GM18507 (cell line): ENCODE measurements at places on chromosomes 2 and 18.

GRCh38 chr2:230878599-230879188, 14.0 kb downstream of the ITM2C start:
- DNase-seq = no peak

DNA sequence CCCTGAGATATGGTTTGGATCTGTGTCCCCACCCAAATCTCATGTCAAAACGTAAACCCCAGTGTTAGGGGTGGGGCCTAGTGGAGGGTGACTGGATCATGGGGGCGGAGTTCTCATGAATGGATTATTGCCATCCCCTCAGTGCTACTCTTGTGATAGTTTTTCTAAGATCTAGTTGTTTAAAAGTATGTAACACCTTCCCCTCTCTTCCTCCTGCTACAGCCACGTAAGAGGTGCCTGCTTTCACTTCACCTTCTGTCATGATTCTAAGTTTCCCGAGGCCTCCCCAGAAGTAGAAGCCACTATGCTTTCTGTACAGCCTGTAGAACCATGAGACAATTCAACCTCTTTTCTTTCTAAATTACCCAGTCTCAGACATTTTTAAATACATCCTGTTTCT, 16.9 kb downstream of the PUM2 start:
- DNase-seq = no peak

DNA sequence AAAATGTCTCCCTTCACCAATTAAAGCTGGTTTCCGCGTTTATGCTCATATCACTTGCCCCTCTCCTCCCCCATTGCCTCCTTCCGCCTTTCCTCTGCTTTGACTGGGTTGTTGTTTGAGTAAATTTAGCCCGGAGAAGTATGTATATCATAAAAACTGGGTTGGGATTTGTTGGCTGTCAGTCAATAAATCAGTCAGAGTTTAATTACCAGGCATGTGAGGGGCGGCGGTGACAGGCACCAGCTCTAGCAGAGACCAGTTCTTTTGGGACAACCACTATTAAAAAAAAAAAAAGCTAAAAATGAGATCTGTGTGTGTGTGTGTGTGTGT, 382.4 kb upstream of the SMIM21 start:
- DNase-seq = no peak

- no peak for DNase-seq
Observed at GRCh38 chr2:49351560-49351959, 197.2 kb upstream of the FSHR start.

- DNase-seq = no peak
Observed at GRCh38 chr18:10350661-10351060, 103.8 kb upstream of the APCDD1 start.

DNA sequence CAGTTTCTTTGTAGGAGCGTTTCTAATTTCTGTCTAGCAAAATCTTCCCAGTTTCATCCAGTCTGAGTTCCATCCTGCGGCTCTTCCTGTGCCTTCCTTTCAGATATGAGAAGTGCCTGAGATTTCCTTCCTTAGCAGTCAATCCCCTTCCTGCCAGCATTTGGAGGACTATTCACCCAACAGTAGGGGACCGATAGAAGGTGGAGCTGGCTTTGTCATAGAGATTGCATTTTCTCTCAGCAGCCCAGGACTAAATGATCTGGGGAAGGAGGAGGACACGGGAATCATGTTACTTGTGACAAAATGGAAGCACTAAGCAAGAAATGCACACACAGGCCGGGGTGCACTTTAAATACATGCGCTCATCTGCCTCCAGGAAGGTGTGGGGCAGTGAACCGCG, 5.6 kb upstream of the SMIM21 start:
- DNase-seq = no peak

DNA sequence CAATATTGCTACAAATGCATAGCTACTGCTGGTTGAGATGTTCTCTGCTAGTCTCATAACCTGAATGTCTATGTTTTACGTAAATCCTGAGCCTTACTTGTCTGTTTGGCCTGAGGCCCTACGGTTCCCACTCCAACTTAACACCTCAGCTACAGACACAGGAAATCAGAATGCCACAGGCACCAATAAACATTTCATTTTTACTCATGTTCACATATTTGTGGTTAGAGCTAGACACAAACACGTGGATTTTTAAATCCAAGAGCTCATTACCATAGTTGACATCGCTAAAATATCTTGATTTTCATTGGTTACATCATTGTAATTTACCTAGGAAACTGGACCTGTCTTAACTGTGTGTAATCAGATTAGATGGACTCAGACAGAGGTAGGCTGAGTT, 263.8 kb upstream of the CDH19 start:
- no peak for DNase-seq

GRCh38 chr2:98245491-98245890, 100.8 kb upstream of the CNGA3 start:
- no peak for DNase-seq

GRCh38 chr2:102703748-102704147, 58.1 kb upstream of the TMEM182 start:
- no peak for DNase-seq

DNA sequence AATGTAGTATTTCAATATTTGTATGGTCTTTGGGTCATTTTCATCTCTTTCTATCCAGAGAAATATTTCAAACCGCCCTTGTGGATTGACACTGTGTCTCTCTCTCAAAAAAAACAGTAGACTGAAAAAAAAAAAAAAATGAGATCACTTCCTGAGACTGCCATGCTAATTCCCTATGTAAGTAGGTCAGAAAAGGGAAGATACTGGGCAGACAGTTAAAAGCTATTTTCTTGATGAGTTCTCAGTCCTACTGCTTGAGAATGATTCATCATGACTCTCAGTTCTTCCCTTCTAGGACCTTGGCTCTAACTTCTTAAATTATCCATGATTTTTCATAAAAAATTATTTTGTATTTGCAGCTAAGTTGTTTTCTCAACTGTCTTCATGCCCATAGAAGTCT, 672.3 kb upstream of the REG3G start:
- DNase-seq = no peak

- no peak for DNase-seq
Observed at GRCh38 chr2:206256706-206257205, 17.7 kb upstream of the ZDBF2 start.

- DNase-seq = no peak
Observed at GRCh38 chr18:68893354-68893753, 95.5 kb downstream of the CCDC102B start.

- no peak for DNase-seq
Observed at GRCh38 chr2:74278694-74279093, 64.5 kb downstream of the SLC4A5 start.

DNA sequence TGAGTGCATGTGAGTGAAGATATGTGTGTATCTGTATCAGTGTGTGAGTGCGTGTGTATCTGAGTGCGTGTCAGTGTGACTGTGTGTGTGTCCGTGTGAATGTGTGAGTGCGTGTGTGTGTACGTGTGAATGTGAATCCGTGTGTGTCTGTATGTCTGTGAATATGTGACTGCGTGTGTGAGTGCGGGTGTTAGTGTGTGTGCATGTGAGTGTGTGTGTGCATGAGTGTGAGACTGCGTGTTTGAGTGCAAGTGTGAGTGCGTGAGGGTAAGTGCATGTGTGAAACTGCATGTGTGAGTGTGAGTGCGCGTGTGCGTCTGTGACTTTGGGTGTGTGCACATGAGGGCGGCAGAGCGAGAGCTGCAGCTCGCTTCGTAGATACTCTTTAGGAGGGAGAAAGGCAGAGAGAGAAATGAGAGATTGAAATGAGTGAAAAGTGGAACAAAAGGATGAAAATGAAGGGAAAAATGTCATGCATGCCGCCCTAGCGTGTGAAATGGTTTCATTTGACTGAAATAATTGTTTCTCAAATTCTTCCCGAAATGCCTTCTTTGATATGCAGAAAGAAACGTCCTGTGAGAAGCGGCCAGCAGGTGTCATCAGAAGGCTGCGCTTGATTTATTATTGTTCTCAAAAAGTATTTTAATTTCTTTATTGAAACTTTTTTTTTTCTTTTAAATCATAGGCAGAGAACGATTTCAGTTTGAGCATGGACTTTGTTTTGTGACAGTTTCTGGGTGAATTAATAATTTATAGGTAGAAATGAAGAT, 25.6 kb downstream of the ZNF407 start:
- DNase-seq = no peak

- no peak for DNase-seq
Observed at GRCh38 chr18:2655954-2656236, 369 bp downstream of the SMCHD1 start.

DNA sequence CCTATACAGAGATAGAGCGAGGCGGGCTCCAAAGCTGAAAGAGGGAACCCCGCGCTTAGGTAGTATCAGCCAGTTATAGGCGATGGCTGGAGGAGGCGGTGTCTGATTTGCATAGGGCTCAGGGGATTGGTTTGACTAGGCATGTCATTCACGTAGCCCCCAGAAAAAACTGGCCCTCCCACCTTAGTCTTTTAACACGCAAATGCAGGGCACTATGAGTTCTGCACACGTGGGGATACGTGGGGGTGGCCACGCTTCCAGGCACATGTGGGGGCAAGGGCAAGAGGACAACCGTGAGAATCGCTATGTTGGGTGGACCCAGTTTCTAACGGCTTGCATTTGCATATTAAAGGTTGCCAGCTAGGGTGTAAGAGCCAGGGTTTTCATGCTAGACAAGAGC, 56.7 kb upstream of the MSTN start:
- no peak for DNase-seq

- DNase-seq = no peak
Observed at GRCh38 chr2:218892693-218893348, 12.2 kb downstream of the WNT10A start.

DNA sequence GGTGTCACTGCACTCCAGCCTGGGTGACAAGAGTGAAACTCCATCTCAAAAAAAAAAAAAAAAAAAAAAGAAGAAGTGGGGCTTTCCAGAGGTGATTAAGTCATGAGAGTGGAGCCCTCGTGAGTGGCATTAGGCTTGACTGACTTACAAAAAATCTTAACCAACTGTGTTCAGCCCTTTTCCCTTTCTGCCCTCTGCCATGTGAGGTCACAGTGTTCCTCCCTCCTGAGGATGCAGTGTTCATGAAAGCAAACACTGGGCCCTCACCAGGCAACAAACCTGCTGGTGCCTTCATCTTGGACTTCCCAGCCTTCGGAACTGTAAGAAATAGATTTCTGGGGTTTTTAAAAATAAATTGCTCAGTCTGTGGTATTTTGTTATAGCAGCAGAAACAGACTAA, 37.0 kb upstream of the METTL21A start:
- DNase-seq = peak; percentile 15

DNA sequence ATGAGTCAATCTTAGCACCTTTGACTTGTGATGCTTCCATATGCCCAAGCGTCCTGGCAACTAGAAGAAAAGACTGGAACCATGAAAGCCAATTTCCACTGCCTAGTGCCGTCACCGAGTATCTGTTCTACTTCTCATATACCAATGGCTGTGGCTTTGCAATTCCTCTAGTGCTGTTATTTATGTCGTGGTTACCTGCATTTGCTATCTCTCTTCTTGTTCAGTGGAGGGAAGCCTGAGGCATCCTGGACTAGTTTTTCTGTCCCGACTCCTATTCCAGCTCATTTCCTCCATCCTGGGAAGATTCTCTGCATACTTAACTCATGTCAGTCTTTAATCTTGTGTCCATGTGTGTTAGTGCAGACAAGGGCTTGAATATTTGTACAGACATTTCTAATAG, 117.9 kb downstream of the FEZ2 start:
- no peak for DNase-seq

DNA sequence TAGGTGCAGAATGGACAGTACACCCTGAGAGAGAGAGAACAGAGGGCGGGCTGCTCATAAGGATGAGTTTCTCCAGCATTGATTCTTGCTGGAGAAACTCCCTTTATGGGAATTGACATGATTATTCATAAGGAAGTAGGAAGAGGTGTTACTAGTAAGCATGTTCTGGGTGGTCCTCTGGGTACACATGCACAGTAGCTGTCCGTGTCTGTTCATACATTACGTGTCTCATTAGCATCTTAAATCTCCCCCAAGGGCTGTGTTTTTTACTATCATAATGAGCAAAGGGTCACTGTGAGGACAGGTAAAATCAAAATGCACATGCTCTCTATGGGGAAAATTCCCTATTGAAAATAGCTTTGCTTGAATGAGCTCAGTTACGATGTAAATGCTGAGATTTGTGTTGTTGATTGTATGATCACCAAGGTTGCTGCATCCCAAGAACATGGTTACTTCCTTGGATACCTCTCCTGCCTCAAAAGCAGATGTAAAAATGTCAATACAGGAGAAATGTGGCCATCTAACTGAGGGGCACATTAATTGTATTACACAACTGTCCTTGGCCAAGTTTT, 238.9 kb downstream of the CDH20 start:
- DNase-seq = no peak

DNA sequence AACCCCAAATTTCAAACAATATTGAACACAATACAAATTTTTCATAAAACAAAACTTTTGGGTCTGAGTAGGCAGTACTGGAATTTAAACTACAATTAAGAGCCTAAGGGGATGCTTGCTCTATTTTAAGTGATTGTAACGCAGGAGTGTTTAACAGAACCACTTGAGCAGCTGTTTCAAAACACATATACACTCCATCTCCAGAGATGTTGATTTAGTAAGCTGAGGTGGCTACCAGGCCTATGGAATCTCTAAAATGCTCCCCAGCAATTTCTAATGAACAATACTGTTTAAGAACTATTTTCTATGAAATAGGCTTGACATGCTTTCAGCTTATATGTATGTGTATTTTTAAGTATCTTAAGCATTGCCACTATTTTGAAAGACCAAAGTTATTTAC, 58.5 kb downstream of the SP3 start:
- DNase-seq = no peak

DNA sequence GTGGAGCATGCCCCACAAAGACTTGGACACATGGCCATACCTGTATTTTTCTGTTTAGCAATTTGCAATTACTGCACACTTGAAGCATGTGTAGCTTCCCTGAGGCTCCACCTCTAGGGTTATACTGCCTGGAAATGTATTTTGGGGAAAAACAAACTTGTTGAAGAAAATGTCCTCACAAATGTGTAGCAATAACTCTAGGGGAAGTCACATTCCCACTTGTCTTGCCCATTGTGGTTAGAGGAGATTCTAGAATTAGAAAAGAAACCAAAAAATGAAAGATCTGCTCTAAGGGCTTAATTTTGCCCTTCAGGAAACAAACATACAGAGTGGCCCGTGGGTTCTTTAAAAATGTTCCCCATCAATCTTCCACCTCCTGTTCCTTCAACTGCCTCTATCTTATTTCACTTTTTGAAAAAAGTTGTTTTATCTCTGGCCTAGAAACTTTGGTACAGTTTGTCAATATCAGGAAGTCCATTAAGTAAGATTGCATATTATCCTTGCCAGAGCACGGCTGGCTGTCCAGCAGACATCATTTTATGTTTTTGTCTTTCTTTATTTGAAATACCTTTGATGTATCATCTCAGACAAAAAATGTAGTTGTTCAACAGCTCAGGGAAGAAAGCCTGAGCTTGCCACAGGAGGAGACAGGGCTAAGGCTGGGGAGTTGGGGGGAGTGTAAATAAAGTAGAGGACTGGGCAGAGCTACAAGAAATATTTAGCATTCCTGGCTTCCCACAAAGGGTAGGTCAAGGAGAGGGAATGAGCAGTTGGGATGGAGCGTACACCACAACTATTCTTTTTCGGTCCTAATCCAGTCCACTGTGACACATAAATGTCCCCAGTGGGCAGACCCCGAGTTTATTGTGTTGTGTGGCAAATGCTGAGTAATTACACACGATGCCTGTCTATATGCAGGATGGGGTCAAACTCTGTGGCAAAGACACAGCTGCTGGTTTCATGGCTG, 96.8 kb upstream of the CDC42EP3 start:
- no peak for DNase-seq

GRCh38 chr18:55419132-55419946, 168.7 kb downstream of the TCF4 start:
- no peak for DNase-seq

GRCh38 chr2:156436497-156437085, 412 bp downstream of the GPD2 start:
- no peak for DNase-seq

GRCh38 chr2:71614976-71615766, 161.8 kb downstream of the DYSF start:
- DNase-seq = no peak

GRCh38 chr2:16656784-16657391, 8.7 kb downstream of the CYRIA start:
- DNase-seq = peak; percentile 18
